ENCODE measurements at places on chromosomes 4 and X.

- DNase-seq, result no peak
These were observed 12.0 kb downstream of the TRAPPC11 start for GRCh38 chr4:183670960-183671555.

GRCh38 chrX:110050901-110051300, 48.0 kb downstream of the TMEM164 start:
- no peak for DNase-seq

DNA sequence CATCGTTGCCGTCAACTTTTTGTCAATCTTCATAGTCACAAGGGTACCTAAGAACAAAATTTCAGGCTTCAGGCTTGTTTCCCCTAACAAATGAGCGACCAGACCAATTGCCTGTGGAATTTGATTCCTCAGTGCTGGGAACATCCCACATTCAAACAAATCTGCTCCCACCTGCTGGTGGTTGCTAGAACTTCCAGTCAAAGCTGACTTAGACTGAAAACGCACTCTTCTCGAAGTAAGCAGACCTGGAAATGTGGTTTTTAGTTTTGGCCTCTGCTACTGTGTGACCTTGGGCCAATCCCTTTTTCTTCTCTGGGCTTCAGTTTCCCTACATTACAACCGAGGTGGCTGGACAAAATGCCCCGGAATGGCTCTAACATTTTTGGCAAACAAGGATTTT, 1.8 kb upstream of the GABRQ start:
- no peak for DNase-seq

GRCh38 chr4:15703439-15703838, 574 bp downstream of the BST1 start:
- no peak for DNase-seq

DNA sequence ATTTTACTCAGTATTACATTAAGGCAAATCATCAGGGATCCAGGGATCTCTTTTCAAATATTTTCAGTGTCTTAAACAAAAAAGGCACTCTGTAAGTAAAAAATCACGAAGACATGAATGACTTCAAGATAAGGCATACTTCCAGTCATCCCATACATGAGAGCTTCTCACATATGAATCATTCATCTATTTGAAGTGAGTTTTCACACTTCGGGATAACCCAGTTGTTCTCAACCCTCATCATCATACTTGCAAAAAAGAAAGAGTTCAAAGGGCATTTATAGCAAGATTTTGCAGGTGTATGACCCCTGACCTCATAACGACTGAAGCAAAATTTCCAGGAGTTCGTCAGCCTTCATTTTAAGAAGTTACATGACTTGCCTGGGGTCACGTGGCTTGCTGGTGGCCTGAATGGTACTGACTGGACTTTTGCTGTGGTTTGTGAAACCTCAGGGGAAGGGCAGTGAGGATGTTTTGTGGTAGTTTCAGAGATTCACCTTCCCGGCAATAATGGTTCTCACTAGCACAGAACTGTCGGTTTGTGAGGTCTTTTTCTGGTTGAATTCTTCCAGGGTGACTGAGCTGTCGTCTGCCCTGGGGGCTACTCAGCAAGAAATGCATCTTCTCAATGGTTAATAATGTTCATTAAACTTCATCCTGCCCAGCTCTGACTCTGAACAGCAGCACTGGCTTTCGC, 115.8 kb upstream of the SHISA3 start:
- peak; percentile 41 for DNase-seq

GRCh38 chrX:30822068-30822681, 66.9 kb downstream of the TAB3 start:
- DNase-seq, result peak; percentile 21

DNA sequence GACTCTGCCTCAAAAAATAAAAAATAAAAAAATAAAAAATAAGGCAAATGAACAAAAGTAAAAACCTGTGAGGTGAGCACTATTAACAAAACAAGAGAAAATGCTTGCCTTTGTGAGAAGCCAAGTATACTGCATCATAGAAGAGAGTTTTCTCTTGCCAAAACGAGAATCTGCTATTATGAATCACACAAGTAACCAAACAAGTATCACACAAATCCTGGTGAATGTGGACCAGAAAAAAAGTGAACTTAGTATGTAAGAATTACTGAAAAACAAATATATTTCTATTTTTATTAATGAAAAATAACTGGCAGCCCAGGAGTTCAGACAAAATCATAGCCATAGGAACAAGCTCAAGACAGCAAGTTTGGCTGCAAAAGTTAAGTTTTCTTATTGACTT, 193.5 kb downstream of the PDGFC start:
- DNase-seq, result no peak

GRCh38 chr4:109465069-109465468, 31.5 kb downstream of the SEC24B start:
- no peak for DNase-seq

GRCh38 chrX:100410901-100411801, 1.1 kb upstream of the PCDH19 start:
- no peak for DNase-seq

Data from GM12864 (cell line).